Endothelial cell (in vitro differentiated cells): ENCODE measurements at places on chromosomes 13 and 19.

DNA sequence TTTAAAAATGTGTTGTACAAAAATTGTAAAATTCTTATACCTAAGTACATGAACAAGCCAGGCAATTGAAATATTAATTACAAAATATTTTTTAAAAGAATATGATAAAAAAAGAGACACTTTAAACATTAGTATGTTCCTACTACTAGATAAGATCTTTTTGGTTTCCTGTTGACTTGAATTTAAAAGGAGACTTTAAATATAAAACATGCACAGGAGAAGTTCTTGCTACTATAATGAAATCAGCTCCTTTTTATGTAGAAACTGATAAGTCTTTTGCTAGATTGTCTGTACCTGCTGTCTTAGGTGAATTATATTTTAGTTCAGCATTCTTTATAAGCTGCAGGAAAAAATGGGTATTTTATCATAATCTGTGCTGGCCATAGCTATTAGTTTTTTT, 140.2 kb downstream of the TNFSF13B start:
- DNase-seq, result no peak

DNA sequence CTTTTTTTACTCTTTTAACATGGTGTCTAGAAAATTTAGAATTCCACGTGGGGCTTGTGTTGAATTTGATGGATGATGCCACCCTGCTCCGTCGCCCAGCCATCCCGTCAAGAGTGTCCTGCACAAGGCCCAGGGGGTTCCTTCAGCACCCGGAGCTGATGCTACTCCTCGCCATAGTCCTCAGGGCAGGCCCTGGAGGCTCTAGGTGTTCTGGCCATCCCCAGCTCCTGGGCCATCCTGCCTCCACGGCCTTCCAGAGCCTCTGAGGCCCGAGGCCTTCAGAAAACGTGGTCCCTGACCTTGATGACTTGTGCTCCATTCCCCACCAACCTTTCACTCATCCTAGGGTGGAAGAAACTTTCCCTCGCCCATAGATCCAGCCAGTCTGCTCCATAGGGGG, 3.3 kb downstream of the AKT1S1 start:
- no peak for DNase-seq

DNA sequence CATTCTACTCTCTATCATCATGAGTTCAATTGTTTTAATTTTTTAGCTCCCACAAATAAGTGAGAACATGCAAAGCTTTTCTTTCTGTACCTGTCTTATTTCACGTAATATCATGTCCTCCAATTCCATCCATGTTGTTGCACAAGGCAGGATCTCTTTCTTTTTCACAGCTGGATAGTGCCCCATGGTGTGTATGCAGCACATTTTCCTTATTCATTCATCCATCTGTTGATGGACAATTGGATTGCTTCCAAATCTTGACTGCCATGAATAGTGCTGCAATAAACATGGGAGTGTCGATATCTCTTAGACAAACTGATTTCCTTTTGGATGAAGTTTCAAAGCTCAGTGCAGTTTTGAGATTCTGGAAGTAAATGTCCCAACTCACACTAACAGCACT, 326.9 kb downstream of the FGF9 start:
- DNase-seq, result no peak

GRCh38 chr19:2391118-2391725, 31.2 kb downstream of the TMPRSS9 start:
- DNase-seq, result peak; percentile 26

DNA sequence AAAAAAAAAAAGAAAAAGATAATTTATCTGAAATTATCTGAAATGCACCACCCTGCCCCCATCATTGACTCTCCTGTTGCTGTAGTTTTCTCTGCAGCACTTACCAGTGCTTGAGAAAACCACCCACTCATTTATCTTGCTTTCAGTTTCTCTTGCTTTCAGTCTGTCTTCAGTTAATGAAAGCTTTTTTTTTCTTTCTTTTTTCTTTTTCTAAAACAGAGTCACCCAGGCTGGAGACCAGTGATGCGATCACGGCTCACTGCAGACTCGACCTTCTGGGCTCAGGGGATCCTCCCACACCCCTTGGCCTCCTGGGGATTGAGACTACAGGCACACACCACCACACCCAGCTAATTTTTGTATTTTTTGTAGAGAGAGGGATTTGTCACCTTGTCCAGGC, 4.3 kb upstream of the ACP5 start:
- DNase-seq, result no peak

DNA sequence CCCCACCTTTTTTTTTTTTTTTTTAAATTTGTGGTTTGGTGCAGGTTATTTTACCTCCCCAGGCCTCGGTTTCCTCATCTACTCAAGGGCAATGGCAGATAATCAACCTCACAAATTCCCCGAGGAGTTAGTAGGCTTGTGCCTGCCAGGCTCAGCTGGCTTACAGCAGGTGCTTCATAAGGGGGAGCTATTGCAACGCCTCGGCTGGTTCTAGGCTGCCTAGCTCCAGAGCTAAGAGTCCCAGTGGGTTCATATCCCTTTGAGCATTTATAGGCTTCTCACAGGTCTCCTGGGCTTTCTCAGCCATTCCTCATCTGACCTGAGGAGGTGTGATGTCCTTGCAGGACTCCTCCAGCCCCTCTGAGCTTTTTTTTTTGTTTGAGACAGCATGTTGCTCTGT, 10.6 kb downstream of the BCKDHA start:
- no peak for DNase-seq

DNA sequence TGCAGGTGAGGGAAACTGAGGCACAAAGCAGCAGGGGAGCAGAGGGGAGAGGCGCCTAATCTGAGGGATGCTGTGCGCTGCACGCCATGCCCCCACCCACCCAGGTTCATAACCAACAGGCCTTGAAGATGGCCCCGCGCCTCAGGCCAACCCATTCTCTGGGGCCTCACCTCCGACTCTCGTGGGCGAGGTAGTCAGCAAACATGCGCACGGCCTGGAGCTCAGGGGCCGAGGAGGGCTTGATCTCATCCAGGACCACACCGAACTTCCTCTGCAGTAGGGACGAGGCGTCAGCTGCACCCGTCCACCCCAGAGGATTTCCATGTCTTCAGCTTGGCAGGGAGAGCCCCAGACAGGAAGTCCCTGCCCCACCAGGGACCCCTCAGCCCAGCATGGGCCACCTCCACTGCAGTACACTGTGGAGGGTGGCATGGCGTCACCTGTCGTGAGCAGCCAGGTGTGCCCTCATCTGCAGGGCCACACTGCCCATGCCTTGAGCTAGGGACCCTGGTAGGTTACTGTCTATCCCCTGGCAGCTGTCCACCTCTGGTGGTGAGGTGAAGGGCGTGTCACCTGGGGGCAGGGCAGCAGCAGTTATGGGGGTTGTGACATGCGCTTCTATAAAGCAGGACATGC, 8.3 kb downstream of the COPE start:
- no peak for DNase-seq

GRCh38 chr19:23972161-23972560, 57.5 kb downstream of the ZNF726 start:
- no peak for DNase-seq

DNA sequence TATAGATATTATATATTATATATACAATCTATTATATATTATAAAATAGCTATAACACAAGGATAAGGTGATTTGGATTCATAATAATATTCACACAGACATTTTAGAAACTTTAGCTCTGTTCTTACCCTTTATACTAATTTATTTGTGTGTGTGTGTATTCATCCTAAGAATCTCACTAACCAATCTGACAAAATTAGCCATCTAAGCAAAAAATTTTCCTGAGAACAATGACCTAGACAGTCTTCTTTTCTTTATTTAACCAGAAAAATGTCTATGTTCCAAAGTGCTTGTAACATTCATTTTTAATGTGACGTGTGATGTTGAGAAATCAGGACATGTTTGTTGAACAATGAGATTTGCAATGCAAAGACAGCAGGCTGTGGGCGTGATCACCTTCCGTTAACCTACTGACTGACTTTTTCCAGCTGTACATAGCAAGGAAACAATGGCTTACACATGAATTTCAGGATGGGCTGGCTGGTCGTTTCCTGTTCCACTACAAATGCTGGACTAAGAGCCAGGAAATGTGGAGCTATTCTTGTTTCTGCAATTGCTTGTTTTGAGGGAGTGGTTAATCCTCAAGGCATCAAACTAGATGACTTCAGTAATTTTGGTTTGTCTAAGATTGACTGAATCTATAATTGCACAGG, 634.6 kb upstream of the ARGLU1 start:
- peak; percentile 55 for DNase-seq

DNA sequence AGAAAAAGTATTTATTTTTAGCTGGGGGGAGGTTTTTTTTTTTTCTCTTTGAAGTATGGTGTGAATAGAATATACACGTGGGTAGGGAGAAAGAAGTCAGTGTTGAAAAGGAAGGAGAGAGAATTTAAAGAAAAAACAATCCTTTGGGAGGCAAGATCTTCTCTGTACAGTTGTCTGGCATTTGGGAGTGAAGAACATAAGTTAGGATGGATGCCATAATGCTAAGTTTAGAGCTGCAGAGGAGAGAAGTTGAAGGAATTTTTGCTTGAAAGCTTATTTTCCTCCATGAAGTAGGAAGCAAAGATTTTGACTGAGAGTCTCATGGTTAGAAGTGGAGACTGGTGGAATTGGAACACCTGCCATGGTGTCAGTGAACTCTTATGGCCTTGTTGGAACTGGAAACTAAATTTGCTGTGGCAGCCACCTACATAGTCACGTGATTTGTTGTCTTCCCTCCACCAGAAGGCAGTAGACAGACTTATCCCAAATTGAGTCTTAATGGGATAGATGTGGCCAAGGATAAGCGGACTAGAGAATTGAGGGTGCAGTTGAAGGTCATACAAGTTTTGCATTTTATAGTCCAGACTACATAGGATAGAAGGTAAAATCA, 22.0 kb downstream of the NDFIP2 start:
- no peak for DNase-seq

DNA sequence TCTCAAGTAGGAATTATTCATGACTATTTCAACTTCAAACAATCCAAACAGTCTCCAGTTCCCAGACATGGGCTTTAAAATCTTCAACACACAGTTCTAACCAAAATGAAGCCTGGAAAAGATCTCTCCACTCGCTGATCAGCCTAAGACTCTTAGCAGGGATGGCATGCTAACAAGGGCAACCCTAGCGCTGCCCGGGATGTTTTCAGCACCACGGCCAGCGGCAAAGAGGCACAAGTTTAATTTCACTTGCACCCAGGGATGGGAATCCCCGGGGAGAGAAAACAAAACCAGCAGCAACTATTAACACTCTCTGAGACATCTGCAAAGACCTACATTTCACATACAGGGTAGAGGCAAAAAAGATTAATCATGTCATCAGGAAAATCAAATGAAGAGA, 43.0 kb downstream of the CACNA1A start:
- DNase-seq, result peak; percentile 61

DNA sequence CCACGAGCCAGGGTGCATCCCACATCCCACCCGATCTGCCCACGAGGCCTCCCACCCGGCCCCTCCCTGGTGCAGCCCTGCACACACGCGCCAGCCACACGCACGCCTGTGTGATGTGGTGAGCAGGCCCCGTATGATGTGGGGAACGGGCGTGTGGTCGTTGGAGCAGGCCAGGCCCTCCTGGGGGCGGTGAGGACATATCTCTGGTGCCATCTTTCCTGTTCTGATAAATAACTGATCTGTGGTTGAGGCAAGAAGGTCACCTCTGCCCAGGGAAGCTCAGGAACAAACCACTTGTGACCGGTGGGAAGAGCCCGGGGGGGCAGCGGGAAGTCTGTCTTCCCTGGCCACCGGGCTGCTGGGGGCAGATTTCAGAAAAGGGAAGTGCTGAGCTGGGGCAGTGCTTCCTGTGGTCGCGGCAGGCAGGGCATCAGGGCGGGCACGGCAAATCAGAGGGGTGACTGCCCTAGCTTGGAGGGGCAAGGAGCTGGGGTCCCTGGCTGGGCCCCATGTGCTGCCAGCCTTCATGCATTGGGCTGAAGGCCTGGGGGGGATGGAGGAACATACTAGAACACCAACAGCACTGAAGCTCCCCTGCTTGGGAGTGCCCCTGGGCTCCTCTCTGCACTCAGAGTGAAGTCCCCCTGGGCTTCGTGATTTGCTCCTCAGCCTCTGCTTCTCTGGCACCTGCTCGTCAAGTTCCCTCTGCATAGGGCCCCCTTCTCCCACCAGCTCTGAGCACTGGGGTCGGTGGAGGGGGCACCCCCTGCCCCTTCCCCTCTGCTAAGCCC, 35.2 kb upstream of the SLC7A10 start:
- DNase-seq, result no peak

- DNase-seq, result no peak
Measured at GRCh38 chr13:64327505-64328194, 2902.5 kb downstream of the PCDH9 start.

DNA sequence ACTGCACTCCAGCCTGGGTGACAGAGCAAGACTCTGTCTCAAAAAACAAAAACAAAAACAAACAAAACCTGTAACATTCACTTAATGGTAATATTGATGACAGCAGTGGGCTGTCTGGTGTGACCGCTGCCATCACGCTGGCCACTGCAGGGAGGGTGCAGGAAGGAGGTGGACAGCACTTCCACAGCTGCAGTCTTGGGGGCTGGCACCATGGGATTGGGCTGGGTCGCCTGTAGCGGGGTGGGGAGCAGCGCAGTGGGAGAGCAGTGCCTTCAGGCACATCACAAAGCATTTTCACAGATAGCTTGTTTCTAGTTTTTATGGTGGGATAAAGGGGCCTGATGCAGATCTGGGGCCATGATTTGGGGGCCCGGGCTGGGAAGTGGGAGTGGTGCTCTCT, 5.3 kb downstream of the IGFL4 start:
- DNase-seq, result no peak

GRCh38 chr19:29564574-29565005, 38.8 kb downstream of the VSTM2B start:
- DNase-seq, result no peak

DNA sequence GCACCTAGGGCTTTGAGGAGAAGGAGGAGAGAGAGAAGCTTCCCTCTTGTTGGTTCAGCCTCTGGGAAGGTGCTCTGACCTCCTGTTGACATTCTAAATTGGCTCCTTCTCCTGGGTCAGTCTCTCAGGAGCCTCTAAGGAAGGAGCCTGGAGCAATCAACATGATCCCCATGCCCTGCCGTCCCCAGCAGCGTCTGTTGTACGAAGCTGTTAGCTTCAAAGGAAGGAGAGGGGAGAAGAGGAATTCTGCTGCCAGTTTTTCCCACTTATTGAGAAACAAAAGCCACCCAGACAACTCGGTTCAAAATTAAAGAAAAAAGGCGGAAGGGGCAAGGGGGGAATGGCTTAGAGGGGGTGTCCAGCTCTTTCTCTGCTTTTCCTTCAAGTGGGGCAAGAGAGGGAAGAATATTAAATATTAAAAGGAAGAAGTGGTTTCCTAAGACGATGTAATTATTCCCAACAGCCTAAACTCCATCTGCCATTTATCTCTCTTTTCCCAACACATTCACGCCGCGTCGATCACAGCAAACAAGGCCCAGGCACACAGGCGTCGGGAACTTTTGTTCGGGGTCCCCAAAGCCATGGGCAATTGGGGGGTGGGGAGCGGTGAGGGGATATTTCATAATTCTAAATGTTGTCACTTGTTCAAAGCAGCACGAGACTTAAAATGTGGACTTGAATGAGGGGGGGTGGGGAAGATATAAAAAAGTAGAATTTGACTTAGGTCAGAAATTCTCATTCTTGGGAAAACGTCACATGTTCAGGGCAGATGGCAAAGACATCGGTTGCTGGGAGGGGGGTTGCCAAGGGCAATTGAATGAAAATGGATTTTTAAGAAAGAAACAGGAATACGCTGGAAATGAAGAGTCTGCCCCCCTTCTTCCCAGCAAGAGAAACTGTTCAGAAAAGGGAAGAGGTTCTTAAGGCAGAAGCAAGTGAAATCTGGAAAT, 116.8 kb upstream of the CACNA1A start:
- DNase-seq, result no peak

GRCh38 chr13:45683701-45684100, 18.4 kb upstream of the CBY2 start:
- no peak for DNase-seq
